SIG-M5 (cell line): ENCODE measurements at places on chromosomes 3 and 15.

DNA sequence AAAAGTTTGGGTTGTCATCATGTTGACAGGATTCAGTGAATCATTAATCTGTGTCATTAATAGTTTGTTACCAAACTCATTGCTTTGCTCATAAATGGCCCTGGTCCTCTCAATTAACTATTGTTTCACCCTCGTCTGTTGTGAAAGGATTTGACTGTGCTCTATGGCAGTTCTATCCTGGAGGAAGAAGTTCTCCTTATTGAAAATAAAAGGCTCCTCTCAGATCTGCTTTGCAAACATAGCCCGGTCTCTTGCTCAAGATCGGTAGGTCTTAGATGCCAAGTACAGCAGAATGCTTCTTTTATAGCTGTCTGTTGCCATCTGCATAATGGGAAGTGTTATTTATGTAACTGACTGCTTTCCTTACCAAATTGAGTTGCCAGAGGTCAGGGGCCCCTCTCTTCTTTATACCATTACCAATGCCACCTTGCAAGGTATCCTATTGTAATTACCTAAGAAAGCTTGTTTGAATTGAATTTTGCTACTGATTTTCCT, 146.5 kb downstream of the EBLN2 start:
- no peak for DNase-seq

DNA sequence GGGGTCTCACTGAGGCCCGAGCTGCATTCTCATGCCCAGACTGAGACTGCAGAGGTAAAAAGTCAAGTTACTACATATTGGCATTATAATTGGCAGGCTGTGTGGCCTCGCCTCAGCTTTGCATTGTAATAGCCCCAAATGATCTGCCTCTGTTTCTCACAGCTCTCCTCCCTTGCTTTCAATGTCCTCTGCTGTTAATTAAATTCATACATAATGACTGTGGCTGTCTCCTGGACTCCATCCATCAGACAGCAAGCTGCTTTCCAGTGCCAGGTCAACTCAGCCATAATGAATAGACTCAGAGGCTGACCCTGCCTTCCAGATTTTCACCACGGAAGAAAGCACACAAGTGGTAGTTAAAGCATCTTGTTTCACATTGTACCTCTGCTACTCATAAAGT, 7.6 kb upstream of the RTP4 start:
- DNase-seq, result no peak

- DNase-seq, result no peak
Observed at GRCh38 chr15:53808058-53808706, 48.7 kb upstream of the WDR72 start.

- no peak for DNase-seq
Observed at GRCh38 chr3:27317096-27317495, 52.1 kb downstream of the NEK10 start.

DNA sequence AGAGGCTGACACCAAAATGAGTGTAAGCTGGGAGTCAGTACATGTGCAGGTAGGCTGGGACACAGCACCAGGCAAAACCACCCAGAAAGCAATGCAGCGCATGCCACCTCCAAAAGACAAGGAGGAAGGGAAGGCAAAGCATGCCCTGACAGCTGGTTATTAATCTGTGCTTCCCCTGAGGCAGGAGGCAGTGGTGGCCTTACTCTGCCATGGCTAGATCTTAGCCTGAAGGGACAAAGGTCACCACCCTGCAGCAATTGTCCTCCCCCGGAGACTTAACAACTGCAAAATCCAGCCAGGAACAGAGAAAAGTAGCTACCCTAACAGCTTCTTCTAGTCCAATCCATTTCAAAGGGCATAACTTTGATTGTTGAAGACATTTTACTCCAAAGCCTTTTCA, 73.7 kb downstream of the PLD1 start:
- no peak for DNase-seq

DNA sequence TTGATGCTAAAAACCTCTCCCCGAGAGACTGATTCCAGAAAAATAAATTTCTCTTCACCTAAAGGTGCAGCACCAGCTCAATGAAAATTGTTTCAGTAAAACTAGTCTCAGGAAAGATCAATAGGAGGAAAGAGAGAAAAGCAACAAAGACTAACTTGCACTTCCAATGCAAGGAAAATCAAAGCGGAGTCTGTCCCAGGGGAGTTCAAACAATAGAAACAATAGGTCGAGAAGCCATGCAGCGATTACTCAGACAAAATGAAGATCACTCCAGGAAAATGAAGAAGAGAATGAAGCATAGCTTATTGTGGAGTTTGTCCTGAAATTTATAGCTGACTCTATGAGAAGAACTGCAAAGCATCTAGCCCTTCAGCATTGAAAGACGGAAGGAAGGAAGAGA, 105.1 kb upstream of the FRMD4B start:
- no peak for DNase-seq

GRCh38 chr3:121648219-121648958, 12.3 kb downstream of the HCLS1 start:
- no peak for DNase-seq

DNA sequence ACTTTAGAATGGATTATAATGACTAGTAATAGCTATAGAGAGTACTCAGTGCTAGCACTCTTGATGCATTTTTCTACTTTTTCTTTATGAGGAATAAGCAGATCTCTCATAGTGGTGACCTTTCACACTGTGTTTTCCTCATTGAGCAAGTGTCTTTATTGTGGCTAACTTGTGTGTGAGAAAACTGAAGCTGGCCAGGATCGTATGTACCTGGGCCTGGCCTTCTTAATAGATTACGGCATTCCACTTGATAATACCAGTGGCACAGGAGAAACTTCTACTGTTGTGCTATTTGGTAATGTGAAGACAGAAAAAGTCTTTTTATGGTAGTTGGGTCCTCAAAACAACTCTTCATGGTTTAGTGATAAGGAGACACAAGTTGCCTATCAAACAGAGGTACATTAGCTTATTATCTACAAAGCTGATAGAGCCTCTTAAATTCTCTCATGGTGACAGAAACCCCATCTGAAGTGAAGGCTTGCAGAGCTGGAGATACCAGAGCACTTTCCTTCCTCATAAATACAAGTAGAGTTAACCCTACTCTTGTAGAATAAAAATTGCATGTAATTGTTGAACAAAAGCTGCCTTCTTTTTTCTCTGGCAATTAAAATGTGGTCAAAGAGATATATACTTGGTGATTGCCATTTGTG, 64.6 kb downstream of the LYSMD4 start:
- no peak for DNase-seq

DNA sequence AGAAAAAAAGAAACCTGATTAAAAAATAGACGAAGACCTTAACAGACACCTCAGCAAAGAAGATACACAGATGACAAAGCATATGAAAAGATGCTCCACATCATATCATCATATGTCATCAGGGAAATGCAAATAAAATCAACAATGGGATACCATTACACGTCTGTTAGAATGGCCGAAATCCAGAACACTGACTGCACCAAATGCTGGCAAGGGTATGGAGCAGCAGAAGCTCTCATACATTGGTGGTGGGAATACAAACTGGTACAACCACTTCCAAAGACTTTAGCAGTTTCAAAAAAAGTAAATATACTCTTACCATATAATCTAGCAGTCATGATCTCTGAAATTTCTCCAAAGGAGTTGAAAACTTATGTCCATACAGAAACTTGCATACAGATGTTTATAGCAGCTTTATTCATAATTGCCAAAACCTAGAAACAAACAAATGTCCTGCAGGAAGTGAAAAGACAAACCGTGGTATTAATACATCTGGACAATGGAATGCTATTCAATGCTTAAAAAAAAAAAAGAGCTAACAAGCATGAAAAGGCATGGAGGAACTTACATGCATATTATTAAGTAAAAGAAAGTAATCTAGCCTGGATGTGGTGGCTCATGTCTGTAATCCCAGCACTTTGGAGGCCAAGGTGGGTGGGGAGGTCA, 107.4 kb downstream of the HES1 start:
- no peak for DNase-seq

DNA sequence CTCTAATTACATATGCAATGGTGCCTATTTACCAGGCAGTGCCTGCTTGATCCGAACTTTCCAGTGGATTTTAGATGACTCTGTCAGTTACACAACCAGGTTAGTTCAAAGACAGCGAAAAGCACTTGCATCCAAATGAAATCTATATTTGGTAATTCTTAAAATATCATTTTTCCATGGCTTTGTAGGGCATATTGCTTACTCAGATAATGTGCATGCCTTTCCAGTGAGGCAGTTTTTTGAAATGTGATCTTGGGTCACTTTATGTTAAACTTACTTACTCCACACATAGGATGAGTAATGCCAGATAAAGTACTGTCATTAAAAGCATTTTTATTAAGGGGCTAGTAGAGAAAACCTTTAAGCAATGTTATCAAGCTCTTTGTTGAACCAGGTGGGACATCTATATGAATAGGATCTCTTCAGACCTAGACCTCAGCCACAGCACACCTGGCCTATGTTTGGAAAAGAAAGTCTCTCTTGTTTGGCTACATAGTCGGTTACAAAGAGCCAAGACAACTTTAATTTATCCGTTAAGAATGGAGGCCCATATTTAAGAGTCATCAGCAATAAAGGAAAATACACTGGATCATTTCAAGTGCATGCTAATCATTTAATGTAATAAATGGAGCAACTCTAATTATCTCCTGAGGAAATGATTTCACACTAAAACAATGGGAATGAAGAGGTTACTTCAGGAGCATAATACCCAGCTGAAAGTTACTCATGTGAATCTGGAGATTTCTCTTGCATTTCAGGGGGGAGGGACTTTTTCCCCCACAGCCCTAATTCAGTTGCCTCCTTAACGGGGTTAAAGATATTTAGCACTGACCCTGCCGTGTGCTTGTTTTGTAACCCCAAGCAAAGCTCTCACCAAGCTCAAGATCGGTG, 56.3 kb upstream of the TMCO5A start:
- DNase-seq, result no peak

DNA sequence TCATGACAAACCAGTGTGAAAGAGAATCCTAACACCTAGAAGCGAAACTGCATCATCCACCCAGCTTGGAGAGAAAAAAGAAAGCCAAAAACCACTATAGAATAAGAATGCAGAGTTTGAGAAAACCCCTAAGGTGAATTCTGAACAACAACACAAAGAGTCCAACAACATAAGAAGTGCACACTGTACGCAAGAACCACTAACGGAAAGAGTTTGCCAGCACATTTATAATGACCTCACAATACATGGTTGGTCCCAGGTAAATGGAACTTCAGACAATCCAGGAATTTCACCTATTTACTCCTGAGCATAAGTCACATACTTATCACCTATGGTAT, 128.3 kb upstream of the BHLHE40 start:
- no peak for DNase-seq
